ENCODE measurements at places on chromosomes 1 and 21. TPM values are rescaled to one million over a fixed set of nuclear protein-coding genes. Genes with fewer than 3 reads are reported as not detected.

The PRSS38 gene
- not detected for total RNA-seq

The FCRL6 gene
- total RNA-seq = 0.93 TPM

The CD1C gene
- total RNA-seq = not detected

The OR6N1 gene
- not detected for total RNA-seq

The DIPK1A gene
- total RNA-seq = 10.2 TPM

All from omental fat pad (tissue), 4 donors.